ENCODE measurements at places on chromosomes 11 and 22. TPM values are rescaled to one million over a fixed set of nuclear protein-coding genes. Genes with fewer than 3 reads are reported as not detected.

The INSC gene
- 0.35 TPM for total RNA-seq

The SYCE3 gene
- total RNA-seq = not detected

GRCh38 chr22:25383278-25383820 lies 163.9 kb downstream of the CRYBB2 start:
- H3K27ac ChIP-seq = no peak overlapping the region
- no peak overlapping the region for H3K4me3 ChIP-seq
- H3K4me1 ChIP-seq = no peaks in the 10 kb centered on the region
- H3K36me3 ChIP-seq = peaks cover 8% of the 10 kb centered on the region
- DNase-seq = no peak

DNA sequence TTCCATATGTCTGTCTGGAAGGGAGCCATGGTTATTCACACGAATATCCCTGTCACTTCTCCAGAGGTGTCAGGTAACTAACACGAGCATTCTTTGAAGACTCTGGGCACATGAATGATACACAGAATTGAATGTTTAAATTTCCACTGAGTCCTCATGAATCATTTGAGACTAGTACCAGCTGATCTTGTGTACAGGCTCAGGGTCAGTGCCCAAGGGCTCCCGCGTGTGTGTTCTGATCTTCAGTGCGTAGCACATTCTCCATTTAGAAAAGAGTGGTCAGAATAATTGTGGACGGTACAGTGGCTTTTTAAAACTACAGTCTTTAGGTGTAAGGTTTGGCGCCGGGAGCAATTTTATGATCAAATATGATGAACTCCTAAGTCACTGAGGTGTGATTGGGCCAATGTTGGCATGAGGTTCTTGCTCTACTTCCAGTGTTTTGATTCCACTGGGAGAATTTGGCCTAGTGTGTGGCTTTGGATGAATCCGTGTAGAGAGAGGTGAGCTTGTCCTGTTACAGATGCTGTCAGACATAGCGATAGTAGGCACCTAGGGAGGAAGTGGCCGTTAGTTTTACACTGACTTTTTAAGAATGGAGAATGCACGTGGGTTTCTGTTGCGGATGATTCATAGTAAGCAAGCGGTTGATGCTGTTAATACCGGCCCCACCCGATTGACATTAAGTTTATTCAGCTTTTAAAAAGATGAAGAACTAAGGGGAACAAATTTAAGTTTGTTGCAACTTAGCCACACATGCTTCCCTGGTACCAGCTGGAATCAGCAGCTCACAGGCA lies 22.2 kb downstream of the NUP50 start:
- no peak for DNase-seq
- H3K4me1 ChIP-seq = no peaks in the 10 kb centered on the region
- no peak overlapping the region for H3K4me3 ChIP-seq
- no peak overlapping the region for H3K27ac ChIP-seq
